ENCODE measurements at places on chromosomes 11 and 22. TPM values are rescaled to one million over a fixed set of nuclear protein-coding genes. Genes with fewer than 3 reads are reported as not detected.

- no peak for DNase-seq
These were observed 14.3 kb upstream of the AIFM3 start for GRCh38 chr22:20952544-20953341.

DNA sequence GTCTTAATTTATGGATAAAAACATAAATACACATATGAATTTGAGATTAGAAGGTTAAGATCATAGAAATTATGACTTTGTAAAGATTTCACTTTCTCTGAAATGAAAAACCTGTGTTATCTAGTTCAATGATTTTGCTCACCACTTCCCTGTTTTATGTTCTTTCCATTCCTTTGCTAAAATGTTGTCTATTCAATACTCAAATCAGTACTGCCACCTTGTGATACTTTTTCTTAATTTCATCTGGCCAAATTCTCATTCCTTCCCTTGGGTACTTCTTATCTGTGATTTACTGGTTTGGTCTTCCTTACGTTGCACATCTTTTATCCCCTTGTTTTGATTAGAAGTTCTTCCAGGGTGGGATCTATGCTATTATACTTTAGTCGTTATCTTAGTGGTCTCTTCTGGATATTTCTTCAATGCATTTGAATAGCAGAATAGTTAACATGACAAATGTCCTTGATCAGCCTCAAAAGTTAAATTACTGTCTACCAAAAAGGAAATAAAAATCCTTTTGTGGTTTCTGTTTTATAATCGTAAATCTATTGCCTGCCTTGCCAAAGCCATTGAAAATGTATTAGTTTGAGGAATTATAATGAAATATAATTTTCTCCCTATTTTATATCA is 197.0 kb downstream of the PGR start:
- no peak for DNase-seq

- no peak for DNase-seq
These were observed 14.7 kb upstream of the APOBEC3A start for GRCh38 chr22:38942702-38943101.

GRCh38 chr11:98456308-98456680 is 564.5 kb upstream of the CNTN5 start:
- no peak for DNase-seq

DNA sequence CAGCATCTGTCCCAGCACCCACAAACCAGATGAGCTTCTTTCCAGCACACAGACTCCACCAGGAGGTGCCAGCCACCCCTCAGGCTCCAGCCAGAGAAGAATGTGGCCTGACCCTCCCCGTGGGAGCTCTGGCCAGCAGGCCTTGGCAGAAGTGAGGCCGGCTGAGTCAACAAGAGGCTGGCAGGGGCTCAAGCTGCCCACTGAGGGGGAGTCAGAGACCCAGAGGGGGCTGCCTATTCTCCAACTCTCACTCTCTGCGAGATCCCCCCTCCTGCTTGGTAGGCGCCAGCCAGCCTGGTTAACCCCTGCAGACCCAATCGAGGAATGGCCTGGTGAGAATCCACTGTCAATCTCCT is 10.6 kb upstream of the CDC42EP1 start:
- DNase-seq = no peak

DNA sequence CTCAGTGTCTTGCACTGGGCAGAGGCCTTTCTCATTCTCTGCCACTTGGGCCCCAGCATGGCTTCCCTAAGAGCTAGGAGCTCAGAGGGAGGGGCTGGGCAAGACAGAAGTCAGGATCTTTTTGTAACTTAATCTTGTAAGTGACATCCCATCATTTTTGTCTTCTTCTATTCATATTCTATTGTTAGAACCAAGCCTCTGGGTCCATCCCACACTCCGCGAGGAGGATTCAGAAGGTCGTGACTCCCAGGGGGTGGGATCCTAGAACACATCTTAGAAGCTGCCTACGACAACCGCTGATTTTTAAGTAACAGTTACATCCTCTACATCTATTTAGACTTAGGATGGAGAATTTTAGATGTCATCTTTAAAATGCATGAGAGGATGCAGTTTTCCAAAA is 1.5 kb upstream of the IL17RA start:
- DNase-seq = no peak

DNA sequence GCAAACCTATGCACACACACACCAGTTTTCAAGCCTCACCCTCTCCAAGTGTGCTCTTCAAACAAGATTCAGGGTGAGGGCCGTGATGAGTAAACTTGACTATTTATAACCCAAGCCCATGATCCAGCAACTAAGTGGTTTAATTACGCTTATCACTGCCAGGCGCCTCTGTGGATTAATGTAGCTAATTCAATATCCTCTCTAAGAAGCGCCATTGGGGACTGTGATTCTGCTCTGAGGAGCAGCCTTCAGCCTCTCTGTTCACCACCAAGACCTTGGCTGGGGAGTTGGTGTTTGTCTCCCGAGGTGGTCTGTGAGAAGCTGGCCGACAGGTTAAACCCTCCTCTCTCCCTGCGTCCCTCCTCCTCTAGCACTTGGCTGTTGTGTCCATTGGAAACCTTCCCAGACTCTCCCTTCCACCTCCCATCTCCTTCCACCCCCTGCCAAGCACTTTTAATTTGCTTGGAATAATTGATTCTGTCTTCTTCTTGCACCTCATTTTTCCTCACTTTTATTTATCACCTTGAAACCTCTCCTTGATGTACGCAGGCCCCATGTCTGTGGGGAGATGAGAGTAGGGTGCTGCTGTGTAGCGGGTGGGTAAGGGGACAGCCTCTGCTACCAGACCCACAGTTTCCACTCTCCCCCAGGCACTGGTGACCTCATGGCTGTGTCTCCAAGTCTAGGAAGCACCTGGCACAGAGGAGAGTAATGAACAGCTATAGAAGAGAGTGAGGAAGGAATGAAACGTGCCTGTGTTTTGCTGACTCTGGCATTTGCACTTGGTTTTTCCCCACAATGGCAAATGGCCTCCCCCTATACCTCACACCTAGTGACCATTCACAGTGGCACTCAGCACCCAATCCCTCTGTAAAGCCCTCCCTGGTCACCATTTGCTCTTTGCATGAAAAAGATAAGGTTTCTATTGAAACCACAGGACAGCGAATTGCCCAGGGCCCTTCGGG is 236.6 kb downstream of the GRIK4 start:
- no peak for DNase-seq

- DNase-seq = no peak
These were observed 36.7 kb upstream of the AMPD3 start for GRCh38 chr11:10418259-10418949.

The OR5D13 gene
- not detected for total RNA-seq

The RHOD gene
- total RNA-seq = 10.5 TPM

The LMO1 gene
- total RNA-seq = not detected

The SAA4 gene
- not detected for total RNA-seq

The ZDHHC13 gene
- total RNA-seq = 18.2 TPM

The CRYBB3 gene
- 0.97 TPM for total RNA-seq

All from endothelial cell (in vitro differentiated cells).